ENCODE measurements at places on chromosomes 2 and 18.

DNA sequence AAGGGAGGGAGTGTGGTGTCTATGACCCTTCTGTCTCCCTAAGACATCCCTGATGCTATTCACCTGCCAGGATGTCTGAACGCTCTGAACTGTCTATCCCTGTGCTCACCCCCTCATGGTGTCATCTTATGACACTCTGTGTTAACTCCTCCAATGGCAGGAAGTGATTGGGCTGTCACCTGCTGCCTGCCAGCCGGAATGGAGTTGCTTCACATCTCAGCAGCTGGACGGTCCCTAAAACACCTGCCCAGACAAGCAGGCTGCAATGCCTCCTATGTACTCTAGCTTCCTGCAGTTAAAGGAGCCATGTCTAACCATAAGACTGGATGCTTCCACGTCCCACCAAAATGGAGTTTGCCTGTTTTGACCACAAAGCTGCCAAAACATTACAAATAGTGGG is 99.9 kb downstream of the CPO start:
- no peak for DNase-seq

DNA sequence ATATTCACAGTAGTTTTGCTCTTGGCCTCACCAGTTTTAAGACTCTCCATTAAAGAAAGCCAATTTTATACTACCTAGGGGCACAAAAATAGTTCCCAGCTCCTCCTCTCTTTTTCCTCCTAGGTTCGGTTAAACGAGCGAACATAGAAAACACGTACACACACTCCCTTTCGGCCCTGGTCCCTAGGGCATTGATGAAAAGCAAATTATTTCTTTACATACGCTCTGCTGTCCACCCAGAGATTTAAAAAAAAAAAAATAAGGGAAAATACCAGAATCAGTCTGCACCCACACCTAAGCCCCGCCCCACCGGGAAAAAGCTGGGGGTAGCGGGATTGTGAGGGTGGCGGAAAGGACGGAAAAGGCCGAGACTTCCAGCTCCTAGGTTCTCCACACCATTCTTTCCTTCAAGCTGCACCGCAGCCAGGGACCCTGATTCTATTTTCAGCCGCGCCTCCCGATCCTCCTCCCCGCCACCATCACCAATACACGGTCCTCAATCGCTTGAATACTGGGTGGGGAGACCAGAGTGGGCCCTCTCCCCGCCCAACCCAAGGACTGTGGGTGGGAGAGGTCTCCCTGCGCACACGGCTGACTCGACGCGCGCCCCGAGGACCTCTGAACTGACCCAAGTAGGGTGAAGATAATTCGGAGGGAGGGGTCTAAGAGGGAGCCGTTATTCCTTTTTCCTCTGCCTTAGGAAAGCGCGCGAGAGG is 769 bp downstream of the ATF2 start:
- DNase-seq: peak; percentile 43

DNA sequence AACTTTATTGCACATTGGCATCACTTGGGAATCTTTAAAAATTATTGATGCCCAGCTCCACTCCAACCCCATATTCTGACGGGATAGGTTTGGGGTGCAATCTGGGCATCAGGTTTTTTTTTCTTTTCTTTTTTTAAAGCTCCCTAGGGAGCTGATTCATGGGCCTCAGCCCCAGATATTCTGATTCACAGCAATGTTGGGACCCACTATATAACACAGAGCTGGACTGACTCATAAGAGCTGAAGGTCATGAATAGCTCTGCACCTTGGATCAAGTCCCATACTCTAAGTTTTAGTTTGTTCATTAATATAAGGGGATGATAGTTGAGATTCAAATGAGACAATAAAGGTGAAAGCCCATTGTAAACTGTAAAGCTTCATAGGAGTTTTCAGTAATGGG is 191.1 kb upstream of the REV1 start:
- DNase-seq: peak; percentile 53

DNA sequence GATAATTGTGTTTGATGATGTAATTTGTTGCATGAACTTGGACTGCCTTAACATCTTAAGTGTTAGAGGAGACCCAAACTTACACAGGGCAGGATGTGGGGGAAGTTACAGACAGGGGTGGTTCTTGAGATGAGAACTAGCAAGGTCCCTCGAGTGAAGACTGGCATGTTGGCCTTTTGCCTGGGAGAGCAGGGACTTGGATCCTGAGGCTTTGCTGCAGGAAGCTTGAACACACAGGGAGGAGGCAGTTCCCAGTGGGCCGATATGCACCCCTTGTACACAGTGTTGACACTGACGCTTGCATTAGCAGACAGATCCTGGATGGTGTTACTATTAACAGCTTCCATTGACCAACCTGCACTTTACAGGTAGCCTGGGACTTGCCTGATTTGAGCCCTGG is 47.5 kb downstream of the CHRNA1 start:
- no peak for DNase-seq

DNA sequence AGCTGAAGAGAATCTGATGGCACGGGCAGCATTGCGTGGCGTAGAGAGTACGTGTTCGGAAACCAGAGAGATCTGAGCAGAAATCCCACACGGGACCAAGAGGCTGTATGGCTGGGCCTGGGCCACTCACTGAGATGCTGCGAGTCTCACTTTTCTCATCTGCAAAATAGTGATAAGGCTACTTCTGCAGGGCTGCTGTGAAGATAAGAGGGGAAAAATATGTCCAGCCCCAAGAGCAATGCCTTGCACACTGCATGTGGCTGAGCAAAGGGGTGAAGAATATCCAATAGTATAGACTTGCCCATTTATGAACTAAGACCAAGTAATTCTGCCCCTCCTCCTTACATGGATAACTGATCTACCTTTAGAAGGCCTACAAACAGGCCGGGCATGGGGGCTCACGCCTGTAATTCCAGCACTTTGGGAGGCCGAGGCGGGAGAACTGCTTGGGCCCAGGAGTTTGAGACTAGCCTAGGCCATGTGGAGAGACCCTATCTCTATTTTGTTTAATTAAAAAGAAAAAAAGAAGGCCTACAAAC is 3.1 kb downstream of the FECH start:
- DNase-seq: no peak

GRCh38 chr2:201960305-201960704 is 73.3 kb upstream of the FZD7 start:
- DNase-seq: no peak

DNA sequence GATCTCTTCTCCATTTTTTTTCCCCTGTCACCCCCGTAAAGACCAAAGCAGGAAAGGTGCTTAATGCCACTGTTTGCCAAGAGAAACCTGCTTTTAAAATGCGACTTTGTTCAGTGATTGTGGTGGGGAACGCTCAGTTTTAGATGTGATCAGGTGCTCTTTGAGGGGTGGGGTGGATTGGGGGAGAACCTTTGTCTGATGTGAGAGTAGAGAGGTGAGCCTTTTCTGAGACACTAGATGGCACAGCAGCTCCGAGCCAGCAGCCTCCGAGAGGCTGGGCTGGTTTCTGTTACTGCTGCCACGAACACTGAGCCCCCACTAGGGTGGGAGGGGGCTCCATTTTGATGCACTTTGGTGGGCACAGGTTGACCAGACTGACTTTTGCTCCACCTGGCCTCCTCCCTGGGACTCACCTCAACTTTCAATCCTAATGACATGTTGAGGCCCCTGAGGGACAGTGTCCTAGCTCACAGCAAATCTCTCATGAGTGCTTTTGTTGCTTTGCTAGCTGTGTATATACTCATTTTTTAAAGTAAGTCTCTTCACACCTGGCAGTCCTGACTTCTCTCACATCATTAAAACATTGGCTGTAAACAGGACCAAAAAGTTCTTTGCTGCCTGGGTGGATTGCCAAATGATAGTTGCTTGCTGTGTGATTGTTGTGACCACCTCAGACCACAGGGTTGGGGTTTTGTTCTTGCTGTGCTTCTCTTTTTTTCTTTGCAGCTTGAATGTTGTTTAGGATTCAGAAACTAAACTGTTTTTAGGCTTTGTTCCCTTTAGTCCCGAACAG is 98.2 kb upstream of the MAP3K20 start:
- DNase-seq: no peak

- DNase-seq: no peak
These were observed 89.2 kb downstream of the EPHA4 start for GRCh38 chr2:221482666-221483455.

- DNase-seq: peak; percentile 91
These were observed 59.6 kb downstream of the GATA6 start for GRCh38 chr18:22228976-22229375.

- no peak for DNase-seq
These were observed 12.0 kb downstream of the AMMECR1L start for GRCh38 chr2:127873707-127874303.

DNA sequence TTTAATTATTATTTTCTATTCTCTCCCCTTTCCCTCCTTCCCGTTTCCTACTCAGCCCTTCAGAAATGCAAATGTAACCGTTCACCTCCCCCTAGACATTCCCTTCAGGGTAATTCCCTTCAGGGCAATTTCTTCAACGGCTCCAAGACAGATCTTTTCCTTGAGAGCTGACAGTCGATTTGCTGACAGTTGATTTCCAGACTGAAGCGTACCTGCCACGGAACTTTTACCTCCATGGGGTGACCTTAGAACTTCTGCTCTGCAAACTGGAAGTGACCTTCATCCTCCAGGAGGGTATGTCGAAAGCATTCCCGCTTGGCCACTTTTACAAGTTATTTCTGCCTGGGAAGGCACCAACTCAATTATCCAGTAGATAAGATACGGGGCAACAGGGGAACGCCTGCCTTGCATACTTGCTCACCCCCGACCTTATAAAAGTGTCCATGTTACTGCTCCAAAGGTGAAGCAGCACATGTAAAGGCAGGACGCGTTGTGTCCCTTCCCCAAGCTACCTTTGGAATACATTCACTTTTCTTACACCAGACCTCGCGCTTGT is 18.5 kb downstream of the B3GNT7 start:
- no peak for DNase-seq

GRCh38 chr2:9803023-9803805 is 40.1 kb upstream of the TAF1B start:
- no peak for DNase-seq

DNA sequence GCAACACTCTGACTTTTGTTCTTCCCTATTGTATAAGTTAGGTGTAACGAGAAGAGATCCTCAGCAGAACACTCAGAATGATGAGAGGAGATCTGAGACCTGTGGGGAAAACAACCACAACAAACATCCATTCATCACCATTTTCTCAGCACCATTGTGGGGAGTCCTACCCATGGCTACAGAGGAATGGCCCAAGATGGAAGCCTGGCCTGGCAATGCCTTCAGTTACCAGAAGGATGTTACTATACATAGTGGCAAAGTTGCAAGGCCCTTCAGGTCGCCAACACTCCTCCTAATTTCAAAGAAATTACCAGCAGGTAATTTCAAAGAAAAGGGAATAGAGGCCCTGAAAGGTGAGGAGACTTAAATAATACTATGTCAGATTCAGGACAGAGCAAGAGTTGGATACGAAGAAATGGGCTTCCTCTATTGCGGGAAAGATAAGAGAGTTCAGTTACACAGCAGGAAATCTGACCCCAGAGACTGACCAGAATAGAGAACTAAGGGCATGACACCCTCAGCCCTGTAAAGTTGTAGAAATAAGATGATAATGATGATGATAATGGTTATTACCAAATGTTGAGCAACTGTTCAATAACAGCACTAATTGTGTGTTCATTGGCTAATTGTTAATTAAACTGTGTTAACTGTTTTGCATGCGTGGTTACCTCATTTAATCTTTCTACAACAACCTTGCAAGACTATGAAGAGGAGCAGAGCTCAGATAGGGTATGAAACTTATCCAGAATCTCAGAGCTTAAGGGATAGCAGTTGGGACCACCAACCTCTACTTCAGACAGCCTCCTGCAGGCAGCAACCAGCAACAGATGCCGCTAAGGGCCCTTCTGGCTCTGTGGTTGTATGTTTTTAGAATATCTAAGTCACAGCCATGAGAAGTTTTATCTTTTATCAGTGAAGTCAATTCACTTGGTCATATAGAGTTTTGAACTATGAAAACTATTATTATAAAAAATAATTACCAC is 37.5 kb downstream of the DHRS9 start:
- DNase-seq: no peak

GRCh38 chr2:220946552-220946951 is 625.6 kb downstream of the EPHA4 start:
- peak; percentile 3 for DNase-seq

DNA sequence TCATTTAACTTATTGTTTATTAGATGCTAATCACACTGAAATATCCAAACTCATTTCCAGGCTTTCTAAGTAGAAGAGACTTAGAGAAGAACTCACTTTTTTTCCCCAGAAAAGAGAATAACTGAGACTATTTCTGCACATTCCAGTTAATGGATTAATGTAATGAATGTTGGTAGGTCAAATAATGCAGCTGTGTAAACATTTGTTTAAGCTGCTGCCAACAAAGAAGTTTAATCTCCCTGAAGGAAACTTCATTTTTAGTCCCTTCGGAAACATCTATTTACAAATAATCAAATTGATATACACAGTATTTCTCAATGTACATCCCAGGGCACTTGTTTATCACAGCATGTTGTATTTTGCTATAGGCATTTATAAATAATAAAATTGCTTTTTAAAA is 126.9 kb downstream of the KCNS3 start:
- peak; percentile 6 for DNase-seq

- DNase-seq: peak; percentile 54
These were observed 178.4 kb upstream of the TPO start for GRCh38 chr2:1234731-1235308.

DNA sequence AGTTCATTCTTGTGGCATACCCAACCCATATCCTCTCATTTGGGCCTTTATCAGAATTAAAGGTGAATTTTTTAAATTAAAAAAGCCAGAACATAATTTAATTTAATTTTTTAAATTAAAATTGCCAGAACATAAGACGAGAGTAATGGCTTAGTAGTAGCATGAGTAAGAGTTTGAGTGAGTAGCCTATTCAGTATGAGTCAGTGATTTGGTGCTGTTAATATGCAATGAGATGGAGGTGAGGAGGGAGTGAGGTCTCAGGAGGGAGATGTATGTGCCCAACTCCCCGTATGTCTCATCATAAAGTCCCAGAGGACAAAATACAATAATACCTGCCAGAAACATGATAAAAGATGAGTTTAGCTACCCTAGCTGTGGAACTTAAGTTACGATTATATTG is 115.3 kb upstream of the THOC1 start:
- no peak for DNase-seq

- DNase-seq: no peak
These were observed 67.0 kb downstream of the EIF5B start for GRCh38 chr2:99404039-99404796.

DNA sequence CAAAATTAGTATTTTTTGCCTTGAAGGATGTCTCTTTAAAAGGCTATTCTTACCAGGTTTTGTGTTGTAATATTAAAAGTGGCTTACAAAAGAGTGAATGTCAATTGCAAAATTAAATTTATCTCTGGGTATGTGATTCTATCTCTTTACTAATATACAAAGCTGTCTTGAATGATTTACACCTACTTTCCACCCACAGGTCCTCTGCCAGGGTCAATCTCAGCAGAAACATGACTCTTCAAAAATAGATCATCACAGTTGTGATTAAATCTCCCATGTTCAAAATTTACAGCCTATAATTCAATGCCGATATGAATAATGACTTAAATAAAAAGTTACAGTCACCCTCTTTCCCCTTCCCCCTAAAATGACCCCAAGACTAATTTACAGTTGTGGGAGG is 78.8 kb downstream of the SLC8A1 start:
- no peak for DNase-seq

DNA sequence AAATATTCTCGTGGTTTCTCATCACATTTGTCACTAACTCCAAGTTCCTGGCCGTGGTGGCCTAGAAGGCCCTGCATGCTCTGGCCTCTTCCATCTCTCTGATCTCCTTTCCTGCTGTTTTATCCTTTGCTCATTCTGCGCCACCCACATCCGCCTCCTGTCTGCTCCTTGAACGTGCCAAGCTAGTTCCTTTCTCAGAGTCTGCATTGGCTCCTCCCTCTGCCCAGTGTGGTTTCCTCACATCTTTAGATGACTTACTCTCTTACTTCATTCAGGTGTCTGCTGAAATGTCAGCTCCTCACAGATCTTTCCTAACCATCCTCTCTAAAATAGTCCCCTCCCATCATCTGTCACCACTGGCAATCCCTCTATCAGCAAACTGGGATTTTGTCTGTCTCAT is 158.6 kb upstream of the RBMS1 start:
- peak; percentile 23 for DNase-seq
